ENCODE measurements at places on chromosomes 1 and 21. TPM values are rescaled to one million over a fixed set of nuclear protein-coding genes. Genes with fewer than 3 reads are reported as not detected.

- H3K27ac ChIP-seq, result no peak overlapping the region
- H3K36me3 ChIP-seq, result no peaks in the 10 kb centered on the region
- no peak for DNase-seq
- no peak overlapping the region for H3K4me3 ChIP-seq
- no peaks in the 10 kb centered on the region for H3K4me1 ChIP-seq
Observed at GRCh38 chr21:42356650-42357049, 5.9 kb upstream of the TFF2 start.

- H3K4me1 ChIP-seq, result no peaks in the 10 kb centered on the region
- no peak overlapping the region for H3K4me3 ChIP-seq
- no peak for DNase-seq
- no peaks in the 10 kb centered on the region for H3K36me3 ChIP-seq
- no peaks in the 10 kb centered on the region for H3K27me3 ChIP-seq
Observed at GRCh38 chr1:188871164-188871563, 1606.5 kb downstream of the BRINP3 start.

GRCh38 chr1:173661271-173661670, 8.4 kb downstream of the ANKRD45 start:
- no peak overlapping the region for H3K27ac ChIP-seq
- no peaks in the 10 kb centered on the region for H3K27me3 ChIP-seq
- no peaks in the 10 kb centered on the region for H3K4me1 ChIP-seq

GRCh38 chr1:29303201-29304024, 67.1 kb downstream of the PTPRU start:
- H3K27ac ChIP-seq, result no peak overlapping the region
- no peaks in the 10 kb centered on the region for H3K27me3 ChIP-seq
- no peaks in the 10 kb centered on the region for H3K4me1 ChIP-seq
- no peak overlapping the region for H3K4me3 ChIP-seq

The PTCH2 gene
- 0.26 TPM for total RNA-seq

The PLA2G2F gene
- not detected for total RNA-seq

The NEGR1 gene
- 9.6 TPM for total RNA-seq

The FBXO28 gene
- 3.0 TPM for total RNA-seq

Data from body of pancreas (tissue), 4 donors.